ENCODE measurements at places on chromosomes 2 and 18. TPM values are rescaled to one million over a fixed set of nuclear protein-coding genes. Genes with fewer than 3 reads are reported as not detected.

Gene KCNJ13
- not detected for total RNA-seq

Gene C2orf78
- not detected for total RNA-seq

Gene DUSP11
- 14.0 TPM for total RNA-seq

Gene TIMM21
- total RNA-seq = 31.0 TPM

Gene ATP6V1C2
- not detected for total RNA-seq

Gene SCN2A
- 0.89 TPM for total RNA-seq

Gene UXS1
- total RNA-seq = 48.0 TPM

Gene EVA1A
- 80.2 TPM for total RNA-seq

Gene ANKRD39
- 34.7 TPM for total RNA-seq

Gene UGT1A5
- total RNA-seq = not detected

Gene L3MBTL4
- total RNA-seq = 0.65 TPM

Gene HOXD12
- total RNA-seq = not detected

Gene MRPL53
- 31.4 TPM for total RNA-seq

Gene UGT1A4
- total RNA-seq = not detected

Gene BOLL
- total RNA-seq = not detected

Gene CNTNAP5
- not detected for total RNA-seq

Gene KLHL29
- total RNA-seq = 4.9 TPM

Gene TFCP2L1
- 0.33 TPM for total RNA-seq

Gene MAPRE3
- total RNA-seq = 1.3 TPM

Gene SLC4A5
- total RNA-seq = under 0.01 TPM

Gene CPO
- 0.13 TPM for total RNA-seq

Gene LIMS3
- 0.81 TPM for total RNA-seq

Gene DOK6
- 5.2 TPM for total RNA-seq

Gene HOXD10
- 25.0 TPM for total RNA-seq

Data from mesangial cell (primary cell).